ENCODE measurements at places on chromosomes 2 and 18. TPM values are rescaled to one million over a fixed set of nuclear protein-coding genes. Genes with fewer than 3 reads are reported as not detected.

DNA sequence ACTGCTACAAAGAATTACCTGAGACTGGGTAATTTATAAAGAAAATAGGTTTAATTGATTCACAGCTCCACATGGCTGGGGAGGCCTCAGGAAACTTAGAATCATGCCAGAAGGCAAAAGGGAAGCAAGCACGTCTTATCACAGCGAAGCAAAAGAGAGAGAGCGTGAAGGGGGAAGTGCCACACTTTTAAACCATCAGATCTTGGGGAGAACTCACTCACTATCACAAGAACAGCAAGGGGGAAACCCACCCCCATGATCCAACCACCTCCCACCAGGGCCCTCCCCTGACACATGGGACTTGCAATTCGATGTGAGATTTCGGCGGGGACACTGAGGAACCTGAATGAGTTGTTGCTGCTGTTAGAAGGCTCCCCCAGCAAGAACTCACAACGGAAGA is 220.2 kb upstream of the PIEZO2 start:
- DNase-seq = no peak

MYO7B gene
- total RNA-seq = 1.5 TPM

- DNase-seq = no peak
Measured at GRCh38 chr18:79405019-79405780, 9.5 kb downstream of the NFATC1 start.

DNA sequence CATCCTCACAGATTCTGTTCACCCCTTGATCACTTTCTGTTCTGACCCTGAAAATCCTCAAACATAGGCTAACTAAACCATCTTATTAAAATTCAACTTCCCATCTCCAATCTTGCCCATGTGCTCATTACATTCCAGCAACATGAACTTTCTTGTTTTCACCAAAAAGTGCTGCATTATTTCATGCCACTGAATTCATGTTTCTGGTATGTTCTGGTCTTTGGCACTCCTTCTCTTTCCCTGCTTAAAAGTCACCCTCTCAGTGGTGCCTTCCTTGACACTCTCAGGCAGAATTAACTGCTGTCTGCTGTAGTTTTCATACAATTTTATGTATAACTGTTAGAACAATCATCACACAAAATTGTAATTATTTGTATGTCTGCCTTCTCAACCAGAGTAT is 247.7 kb upstream of the RBMS1 start:
- no peak for DNase-seq

GRCh38 chr2:20515290-20516220 is 68.7 kb downstream of the RHOB start:
- no peak for DNase-seq
